ENCODE measurements at places on chromosomes 6 and 20.

- no peak for DNase-seq
Observed at GRCh38 chr20:11101243-11101642, 427.4 kb upstream of the JAG1 start.

DNA sequence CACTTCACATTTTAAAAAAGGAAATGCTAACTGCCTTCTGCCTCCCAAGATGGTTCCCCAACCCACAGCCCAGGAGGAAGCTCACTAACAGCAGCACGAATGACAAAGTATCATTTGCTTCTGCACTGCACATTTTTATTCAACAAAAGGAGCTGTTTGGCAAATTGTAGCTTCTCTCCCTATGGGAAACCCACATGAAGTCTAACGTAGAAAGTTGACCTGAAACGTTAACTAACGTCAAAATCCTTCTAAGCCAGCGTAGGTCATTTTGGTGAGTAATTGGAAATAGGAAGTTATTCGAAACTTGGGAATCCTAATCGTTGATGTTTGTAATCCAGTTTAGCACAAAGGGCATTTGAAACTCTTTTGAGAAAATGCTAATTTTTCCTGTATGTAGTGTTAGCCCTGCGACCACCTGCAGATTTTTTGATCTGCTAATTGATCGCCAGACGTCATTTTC lies 2.9 kb downstream of the SALL4 start:
- no peak for DNase-seq

DNA sequence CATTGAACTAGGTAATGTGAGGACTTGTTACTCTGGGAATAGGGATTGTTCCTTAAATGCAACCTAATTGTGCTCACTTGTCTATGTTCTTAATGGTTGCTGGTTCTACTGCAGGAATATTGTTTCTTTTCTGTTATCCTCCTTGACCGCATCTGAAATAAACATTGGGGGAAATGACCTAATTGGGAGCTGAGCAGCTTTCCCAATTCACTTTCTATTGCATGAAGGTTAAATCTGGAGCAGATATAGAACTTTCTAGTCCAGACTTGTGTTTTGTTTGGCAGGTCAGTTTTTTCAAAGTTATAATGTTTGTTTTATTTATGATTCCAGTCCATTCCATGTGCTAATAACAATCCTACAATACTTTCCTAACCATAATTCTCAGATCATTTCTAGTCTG lies 981.0 kb upstream of the CITED2 start:
- DNase-seq = no peak

GRCh38 chr6:37765182-37765775 lies 54.2 kb upstream of the ZFAND3 start:
- no peak for DNase-seq

- DNase-seq = no peak
Observed at GRCh38 chr6:169897601-169898358, 146.4 kb downstream of the ERMARD start.

DNA sequence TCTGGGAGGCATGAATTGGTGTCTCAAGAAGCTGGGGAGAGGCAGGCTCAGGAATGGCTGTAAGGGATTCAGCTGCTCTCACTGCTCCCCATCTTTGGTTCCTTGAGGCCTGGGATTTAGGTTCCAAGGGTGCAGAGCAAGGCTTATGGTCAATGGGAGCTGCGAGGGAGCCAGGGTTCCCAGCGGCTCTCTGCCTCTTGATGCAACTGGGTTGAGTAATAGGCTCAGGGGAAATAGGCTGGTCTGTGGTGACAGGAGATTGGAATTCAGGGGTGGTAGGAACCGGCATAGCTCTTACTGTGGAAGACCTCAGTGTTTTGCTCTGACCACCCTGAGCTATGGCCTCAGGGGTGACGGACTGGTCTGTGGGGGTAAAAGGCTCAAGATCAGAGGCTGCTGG lies 13.0 kb upstream of the NRM start:
- no peak for DNase-seq

- peak; percentile 47 for DNase-seq
Observed at GRCh38 chr20:50085481-50086365, 27.2 kb downstream of the UBE2V1 start.

GRCh38 chr20:57167971-57168701 lies 98.3 kb downstream of the BMP7 start:
- no peak for DNase-seq

GRCh38 chr6:111884068-111884467 lies 10.8 kb upstream of the FYN start:
- no peak for DNase-seq

GRCh38 chr6:46888578-46888977 lies 33.2 kb downstream of the ADGRF5 start:
- no peak for DNase-seq

DNA sequence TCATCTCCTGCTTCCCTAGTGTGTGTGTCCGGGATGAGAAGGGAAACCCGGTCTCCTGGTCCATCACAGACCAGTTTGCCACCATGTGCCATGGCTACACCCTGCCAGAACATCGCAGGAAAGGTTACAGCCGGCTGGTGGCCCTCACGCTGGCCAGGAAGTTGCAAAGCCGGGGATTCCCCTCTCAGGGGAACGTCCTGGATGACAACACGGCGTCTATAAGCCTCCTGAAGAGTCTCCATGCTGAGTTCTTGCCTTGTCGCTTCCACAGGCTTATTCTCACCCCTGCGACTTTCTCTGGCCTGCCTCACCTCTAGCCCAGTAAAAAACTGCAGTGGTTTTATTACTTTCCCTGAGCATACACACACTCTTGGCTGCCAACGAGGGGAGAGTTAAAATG lies 23.9 kb upstream of the C6orf141 start:
- DNase-seq = no peak

- no peak for DNase-seq
Observed at GRCh38 chr6:121912905-121913304, 477.5 kb downstream of the GJA1 start.

GRCh38 chr6:112595841-112596240 lies 248.7 kb downstream of the RFPL4B start:
- no peak for DNase-seq

DNA sequence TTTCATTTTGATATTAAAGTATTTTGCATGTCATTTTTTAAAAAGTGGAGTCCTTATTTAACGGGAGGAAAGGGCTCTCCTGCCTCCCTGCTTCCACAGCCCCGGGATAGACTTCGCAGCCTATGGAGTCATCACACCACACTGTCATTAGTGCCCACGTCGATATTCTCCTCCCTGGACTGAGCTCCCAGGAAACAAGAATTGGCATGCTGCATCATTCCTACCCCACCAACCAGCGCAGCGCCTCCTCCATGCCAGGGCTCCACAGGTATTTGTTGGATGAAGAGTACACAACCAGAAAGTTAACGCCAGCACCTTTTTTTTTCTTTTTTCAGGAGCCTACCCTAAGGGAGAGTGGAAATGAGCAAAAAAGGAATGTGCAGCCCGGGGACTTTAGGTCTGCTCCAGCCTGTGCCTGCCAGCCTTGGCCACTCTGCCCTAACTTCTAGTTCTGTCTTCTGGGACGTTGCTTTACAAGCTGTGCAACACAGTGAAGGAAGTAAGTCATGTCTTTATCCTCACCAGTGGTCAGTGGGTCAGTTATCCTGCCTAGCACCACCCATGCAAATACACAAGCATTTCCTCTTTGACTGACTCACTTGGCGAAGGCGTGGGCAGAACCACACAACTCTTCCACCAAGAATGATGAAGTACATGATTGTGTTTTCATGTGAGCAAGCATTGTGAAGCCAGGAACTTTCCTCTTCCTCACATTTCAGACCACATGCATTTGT lies 180.7 kb upstream of the UST start:
- no peak for DNase-seq

GRCh38 chr6:144580771-144581170 lies 295.6 kb downstream of the UTRN start:
- DNase-seq = no peak

- no peak for DNase-seq
Observed at GRCh38 chr6:100112855-100113508, 119.0 kb upstream of the MCHR2 start.

GRCh38 chr6:11532097-11532496 lies 5.5 kb upstream of the TMEM170B start:
- no peak for DNase-seq

DNA sequence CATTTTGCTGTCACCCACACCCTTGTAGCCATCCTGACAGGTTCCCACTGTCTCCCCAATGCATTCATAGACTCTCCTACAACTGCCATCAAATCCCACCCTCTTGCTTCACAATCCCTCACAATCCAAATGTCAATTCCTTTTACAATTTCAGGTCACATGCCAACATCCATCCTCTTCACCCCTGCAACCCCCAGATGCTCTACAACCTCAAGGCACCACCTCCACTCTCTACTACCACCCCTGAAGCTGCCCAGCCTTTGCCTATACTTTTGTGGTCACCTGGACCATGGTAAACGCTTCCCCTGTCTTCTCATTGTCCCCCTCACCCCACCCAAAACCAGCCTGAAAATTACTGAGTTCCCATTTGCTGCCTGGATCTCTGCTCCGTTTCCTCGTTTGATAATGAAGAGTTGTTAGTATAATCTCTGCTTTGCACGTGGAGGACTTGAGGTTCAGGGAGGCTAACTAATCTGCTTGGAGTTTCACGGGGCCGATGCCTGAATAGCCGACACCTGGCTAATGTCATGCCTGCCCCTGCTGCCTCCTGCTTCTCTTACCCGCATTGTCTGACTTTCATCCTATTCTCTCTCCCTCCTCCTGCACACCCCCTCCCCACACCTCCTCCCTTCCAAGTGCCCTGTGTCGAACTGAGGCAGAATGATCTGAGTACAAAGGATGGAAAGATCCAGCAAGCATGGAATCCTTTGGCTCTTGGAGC lies 82.4 kb upstream of the TOX2 start:
- DNase-seq = no peak

DNA sequence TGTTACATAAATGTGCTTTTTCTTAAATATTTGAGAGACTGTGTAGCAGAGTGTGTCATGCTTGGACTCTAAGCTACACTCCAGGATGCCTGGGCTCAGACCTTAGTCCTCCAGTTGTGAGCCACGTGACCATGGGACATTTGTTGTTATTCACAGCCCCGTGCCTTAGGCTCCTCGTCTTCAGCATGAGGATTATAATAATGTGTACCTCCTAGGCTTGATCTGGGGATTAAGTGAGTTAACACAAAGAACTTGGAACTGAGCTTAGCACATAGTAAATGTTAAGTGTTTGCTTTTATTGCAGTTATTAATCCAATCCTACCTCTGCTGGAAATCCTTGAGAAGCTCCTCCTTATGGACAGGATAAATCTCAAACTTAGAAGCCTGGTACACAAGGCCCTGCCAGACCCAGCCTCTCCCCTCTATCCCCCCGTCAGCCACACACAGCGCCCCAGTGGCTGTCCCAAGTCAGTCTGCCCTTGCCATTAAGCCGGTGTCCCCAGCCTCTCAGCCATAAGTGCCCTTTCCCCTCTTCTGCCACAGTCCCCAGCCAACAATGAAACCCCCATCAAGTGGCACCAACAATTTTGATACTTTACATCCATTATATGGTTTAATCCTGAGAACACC lies 177.5 kb downstream of the TMEM242 start:
- no peak for DNase-seq

DNA sequence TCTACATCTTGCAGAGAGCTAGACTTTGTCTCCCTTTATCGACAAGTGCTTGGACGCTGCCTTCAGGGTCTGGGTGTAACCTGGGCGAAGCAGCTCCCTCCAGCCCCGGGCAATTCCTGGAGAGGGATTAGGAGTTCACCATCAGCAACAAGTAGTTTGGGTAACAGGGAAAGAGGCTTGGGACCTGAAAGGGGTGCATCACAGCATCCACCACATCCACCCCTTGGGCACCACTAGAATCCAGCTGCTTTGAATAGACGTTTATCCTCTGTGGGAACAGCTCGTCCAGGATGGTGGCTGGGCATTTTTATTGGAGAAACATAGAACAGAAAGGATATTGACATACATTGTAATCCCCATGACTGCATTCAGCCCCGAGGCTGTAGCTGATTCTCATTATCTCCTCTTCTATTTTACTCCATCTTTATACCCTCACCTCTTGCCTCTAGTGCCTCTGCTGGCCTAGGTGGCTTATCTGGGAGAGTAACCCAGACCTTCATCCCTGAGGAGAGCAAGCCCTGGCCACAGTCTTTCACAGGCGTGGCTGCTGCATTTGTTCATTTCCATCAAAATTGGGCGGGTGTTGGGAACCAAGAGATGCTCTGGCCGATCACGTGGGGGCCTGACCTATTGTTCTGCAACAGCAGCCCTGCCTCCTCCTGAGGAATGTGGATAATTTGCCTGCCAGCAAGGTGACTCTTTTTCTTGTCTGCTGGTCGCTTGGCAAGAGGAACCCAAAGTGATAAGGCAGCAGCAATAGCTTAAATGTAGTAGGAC lies 109.2 kb upstream of the RALGAPA2 start:
- no peak for DNase-seq

- DNase-seq = no peak
Observed at GRCh38 chr6:8277769-8278168, 157.6 kb downstream of the SLC35B3 start.

DNA sequence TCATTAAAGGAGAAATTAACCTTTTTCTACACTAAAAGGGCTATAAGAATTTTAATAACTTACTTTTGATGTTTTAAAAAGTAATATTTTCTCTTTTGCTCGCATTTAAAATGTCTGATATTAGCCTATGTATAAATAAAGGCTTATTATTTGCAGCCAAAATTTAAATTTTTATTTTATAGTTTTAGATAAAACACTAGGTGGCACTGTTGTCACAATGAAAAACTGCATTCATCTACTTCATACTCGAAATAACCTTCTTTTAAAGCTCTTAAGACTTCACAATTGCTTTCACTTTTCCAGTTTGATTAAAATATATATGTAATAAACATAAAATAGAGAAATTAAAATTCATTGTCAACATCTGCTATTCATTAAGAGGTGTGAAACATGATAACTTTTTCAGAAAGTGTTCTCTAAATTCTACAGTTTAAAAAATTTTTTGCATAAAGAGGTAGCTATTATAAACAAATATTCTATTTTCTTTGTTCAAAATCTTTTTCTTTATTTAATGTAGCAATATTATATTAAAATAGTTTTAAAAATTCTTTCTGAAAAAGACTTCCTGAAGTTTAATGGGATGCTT lies 78.8 kb upstream of the DEFB112 start:
- DNase-seq = peak; percentile 2

Data from NCI-H1694 (cell line).